ENCODE measurements at places on chromosomes 3 and 15. TPM values are rescaled to one million over a fixed set of nuclear protein-coding genes. Genes with fewer than 3 reads are reported as not detected.

DNA sequence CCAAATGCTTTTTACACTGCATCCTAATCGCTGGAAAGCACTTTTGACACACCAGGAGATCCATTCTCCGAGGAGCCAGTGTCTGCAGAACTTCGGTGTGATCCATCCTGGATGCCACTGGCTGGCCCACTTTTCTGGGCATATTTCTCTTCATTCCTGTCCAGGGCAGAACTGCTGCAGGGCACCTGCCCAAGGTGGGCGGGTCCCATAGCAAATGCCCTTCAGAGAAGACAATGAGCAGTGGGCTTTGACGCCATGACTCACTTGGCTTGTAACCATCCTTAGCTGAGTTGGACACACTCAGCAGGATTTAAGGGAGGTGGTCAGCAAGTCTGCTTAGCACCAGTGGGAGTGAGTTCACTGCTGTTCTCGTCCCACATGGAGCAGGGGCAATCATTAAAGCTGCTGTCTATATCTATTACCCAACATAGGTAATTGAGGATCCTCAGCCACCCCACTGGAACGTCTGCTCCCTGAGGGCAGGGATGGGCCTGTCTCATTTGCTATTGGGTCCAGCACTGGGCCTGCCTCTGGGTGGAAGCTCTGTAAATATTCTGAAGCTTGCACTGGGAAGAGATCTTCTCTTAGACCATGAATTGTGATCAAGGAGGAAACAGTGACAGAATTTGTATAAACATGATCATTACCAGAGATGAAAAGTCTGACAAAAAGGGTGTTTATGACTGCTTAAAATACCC, 112.7 kb upstream of the IQSEC1 start:
- no peak for DNase-seq

DNA sequence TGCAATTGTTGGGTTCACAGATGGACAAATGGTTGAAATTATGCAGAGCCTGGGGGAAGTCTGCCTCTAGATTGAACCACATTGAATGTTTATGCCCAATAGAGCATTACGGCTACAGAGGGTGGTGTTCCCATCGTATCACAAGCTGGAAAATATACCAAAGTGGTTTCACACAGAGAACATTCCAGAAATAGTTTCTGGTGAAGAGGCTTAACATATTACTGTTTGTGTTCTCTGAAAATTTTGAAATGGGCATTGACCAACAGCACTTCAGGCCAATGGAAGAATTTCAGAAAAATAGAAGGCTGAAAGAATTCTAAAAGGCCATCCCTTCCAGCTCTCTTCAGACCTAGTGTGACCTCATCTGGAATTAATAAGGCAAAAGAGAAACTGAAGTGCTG, 203.9 kb downstream of the NEK10 start:
- peak; percentile 3 for DNase-seq

GRCh38 chr3:74423867-74424266, 190.6 kb downstream of the CNTN3 start:
- no peak for DNase-seq

GRCh38 chr15:71807691-71808091, 2.7 kb upstream of the NR2E3 start:
- peak; percentile 65 for DNase-seq

DNA sequence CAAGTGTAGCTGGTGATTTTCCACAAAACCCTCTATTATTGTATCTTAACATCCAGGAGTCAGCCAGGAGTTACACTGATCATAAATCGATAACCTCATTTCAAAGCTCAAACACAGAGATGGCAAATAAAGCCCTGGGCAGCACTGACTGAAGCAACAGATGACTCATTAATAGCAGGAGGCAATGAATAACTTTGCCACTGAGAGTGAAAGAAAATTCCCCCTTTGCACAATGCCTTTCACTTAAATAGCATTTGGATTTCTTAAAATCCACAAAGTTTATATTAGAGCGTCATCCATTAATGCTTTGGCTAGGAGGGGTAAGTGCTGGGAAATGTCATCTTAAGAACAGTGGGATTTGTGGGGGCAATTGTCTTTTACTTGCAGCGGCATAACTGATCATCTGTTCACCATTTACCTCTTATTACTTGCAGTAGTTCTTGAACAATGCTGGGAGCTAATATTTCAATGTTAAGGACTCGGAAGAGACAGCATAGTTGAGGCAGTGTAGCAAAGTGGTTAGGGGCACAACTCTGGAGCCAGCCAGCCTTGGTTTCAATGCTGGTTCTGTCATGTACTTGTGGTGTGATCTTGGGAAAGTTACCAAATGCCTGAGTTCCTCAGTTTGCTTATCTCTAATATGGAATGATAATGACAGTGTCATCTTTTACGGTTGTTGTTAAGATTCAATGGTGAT, 630.4 kb upstream of the TBL1XR1 start:
- DNase-seq = no peak

SH3GL3 gene
- total RNA-seq = 7.1 TPM

RBP2 gene
- not detected for total RNA-seq

FETUB gene
- total RNA-seq = not detected

HES1 gene
- total RNA-seq = 61.9 TPM

All from tongue (tissue), 3 donors.